ENCODE measurements at places on chromosomes 5 and 9.
A peak's percentile ranks its signal among the peaks of the same experiment; 100 is the strongest.

DNA sequence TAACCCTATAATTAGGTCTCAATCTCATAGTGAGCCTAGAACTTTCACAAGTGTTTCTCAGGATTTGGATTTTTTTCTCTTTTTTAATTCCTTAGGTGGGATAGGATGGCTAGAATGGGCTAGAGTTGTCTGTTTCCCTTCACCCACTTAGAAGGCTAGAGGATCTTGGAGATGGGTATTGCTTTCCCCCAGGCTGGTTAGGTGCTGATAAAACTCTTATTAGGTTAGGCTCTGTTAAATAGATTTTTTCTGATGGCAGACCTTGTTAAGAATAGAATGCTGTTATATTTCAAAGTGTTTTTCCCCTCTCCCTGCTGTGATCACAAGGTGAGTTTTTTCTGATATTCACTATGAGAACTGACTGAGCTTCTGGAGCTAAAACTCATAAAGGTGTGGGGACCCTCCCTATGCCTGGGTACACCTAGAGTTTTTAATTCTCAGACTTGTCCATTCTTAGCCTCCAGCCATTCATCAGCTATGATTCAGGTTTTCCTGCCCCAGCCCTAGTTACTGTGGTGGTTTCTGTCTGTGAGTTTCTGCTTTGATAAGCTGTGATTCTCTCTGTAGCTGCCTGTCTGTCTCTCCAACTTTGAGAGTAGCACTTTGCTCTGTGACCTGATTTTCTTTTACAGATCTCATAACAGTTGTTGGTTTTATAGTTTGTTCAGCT is 132.4 kb downstream of the HACD4 start:
- DNase-seq = peak; percentile 9

- no peak for DNase-seq
These were observed 31.1 kb downstream of the PAEP start for GRCh38 chr9:135592625-135593024.

DNA sequence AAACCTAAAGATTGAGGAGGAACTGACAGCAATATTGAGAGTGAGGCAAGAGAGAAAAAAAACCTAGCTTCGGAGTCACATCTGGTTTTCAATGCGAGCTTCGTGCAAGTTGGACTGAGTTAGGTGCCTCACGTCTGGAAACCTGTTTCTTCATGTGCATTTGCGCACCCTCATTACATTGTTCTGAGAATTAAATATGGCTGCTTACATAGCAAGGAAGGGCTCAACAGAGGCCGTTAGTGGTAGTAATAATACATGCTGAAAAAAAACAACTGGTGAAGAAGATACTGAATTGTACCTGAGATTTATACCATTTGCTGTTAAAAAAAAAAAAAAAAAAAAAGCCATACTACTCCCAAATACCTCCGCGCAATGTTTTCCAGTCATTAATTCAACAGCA is 18.6 kb downstream of the DNAJA1 start:
- DNase-seq = no peak

- no peak for DNase-seq
These were observed 16.6 kb upstream of the FBP2 start for GRCh38 chr9:94610181-94610606.

GRCh38 chr9:109346904-109347303 is 26.0 kb upstream of the EPB41L4B start:
- DNase-seq = no peak

DNA sequence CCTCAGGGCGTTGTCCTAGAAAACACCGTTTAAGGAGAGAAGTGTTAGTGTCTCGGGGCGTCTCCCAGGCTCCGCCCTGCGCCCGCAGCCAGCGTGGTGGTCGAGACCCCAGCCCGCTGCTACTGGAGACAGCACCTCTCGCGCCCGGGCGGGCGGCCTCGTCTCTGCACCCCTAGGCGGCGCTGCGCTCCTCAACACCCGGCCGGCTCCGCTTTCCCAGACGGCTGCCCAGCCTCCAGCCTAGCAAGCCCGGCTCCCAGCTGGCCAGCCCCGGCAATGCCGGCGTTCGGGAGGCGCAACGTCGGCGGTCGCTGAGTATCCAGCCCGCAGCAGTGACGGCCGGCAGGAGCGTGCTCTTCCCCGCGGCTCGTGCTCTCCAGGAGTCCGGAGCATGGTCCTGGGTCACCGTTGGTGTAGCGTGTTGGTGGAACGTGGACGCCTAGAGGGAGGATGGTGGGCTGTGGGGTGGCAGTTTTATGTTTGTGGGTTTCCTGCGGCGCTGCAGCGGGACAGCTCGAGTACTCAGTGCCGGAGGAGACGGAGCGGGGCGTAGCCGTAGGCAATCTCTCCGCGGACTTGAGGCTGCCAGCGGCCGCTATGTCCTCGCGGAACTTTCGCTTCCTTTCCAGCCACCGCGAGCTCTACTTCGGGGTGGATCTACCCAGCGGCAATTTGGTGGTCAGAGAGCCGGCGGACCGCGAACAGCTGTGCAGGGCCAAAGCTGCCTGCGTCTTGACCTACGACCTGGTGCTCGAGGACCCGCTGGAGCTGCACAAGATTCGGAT is 536 bp downstream of the PCDHAC1 start:
- DNase-seq = peak; percentile 90

- no peak for DNase-seq
These were observed 35.8 kb downstream of the GSN start for GRCh38 chr9:121303456-121304451.

DNA sequence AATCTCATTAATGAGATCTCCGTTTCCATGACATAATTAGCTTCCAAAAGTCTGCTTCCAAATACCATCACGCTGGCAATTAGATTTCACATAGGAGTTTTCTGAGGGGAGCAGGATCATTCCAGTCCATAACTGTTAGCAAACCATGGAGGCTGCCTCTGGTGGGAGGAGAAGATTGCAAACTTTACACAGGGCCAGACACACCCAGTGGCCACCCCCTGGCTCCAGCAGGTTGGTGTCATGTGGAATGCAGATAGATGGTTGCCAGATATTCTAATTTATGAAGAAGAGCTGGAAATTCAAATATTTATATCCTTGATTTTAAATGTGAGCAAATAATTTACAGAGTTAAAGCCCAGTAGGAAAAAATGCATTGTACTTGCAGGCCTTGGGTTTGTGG is 164.2 kb downstream of the ICE1 start:
- DNase-seq = no peak

GRCh38 chr5:124919747-124920525 is 173.5 kb upstream of the ZNF608 start:
- DNase-seq = no peak

DNA sequence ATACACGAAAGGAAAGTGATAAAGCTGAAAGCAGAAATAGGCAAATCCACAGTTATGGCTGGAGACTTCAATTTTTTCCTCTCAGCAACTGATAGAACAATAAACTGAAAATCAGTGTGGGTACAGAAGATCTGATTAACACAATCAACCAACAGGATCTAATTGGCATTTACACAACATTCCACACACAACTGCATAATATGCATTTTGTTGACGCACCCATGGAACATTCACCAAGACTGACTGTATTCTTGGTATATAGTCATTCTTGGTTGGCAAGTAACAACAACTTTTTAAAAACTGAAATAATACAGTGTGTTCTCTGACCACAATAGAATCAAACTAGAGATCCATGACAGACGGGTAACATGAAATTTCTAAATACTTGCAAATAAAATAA is 218.7 kb upstream of the S1PR3 start:
- no peak for DNase-seq

DNA sequence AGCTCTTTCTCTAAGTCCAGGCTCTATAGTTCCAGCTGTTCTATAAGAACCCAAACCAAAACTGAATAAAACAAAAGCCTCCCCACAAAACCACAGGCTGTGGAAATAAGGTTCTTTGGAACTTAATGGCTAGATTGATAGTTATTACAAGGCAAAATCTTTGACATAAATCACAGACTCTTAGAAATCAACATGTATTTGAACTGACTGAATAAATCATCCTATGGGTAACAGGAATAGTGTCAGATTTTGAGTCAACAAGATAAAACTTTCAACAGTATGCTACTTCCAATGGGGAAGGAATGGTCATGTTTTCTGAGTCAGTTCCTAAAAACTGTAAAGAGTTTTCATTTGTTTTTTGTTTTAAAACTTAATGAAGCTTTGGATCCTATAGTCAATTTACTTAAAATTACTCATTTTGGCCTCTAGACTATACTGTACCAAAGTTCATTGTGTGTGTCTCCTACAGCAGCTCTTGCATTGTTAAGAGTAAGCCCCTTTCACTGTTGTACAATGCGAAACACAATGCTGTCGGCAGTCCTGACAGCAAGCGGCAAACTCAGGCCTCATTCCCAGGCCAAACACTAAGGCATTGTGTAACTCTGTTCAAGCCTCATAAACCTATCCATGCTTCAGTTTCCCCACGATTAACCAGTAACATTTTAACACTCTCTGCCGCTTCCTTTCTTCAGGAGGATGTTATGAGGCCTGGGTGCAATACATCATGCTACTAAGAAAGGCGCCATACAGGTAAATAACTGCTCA is 134.1 kb downstream of the ARL15 start:
- DNase-seq = no peak

DNA sequence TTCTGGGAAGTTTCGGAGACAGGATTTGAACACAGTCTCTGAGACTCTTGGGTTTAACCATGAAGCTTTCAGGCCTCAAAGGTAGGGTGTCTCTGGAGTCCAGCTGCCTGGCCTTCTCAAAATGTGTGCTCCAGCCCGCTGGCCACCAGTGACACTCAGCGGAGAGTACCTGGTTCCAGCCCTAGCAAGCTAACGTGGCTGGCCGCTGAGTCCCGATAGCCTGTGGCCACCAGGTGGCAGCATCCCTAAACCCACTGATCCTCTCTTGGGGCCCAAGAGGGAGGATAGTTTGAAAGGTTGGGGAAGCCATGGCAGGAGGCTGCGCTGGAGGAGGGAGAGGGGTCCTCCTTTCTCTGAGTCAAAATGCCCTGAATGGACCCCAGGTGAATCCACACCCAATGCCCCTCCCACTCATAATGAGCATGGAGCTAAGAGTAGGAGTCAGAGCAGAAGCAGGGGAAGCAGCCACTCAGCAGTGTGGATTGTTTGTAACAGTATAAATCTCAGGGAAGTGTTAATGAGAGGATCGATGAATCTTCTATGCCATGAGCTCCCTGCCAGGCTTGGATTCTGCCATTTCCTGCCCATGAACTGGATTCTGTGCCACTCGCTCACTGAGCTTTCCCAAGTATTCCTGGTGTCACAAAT is 5.4 kb upstream of the TIFAB start:
- peak; percentile 56 for DNase-seq

GRCh38 chr5:56763711-56764466 is 51.5 kb upstream of the MAP3K1 start:
- DNase-seq = peak; percentile 89

DNA sequence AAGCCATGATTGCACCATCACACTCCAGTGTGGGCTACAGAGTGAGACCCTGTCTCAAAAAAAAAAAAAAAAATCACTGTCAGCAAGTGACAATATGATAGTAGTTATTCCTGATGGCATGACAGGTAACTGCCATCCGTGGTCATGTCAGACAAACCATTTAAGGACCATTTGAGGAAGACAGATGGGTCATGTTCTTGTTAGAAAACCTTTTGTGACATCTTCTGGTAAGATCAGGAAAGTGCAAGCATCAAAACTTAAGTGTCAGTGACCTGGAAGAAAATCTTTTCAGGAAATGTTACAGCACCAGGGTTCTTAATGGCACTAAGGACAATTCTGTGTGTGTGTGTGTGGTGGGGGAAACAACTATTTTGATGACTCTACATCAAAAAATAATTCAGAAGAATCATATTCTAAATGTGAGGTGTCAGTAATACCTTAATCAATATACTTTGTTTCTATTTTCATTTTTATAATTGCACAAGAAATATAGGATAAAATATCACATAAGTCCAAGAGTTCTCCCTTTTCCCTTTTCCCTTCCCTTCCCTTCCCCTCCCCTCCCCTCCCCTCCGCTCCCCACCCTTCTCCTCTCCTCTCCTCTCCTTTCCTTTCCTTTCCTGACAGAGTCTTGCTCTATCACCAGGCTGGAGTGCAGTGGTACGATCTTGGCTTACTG is 17.8 kb downstream of the SLC38A9 start:
- peak; percentile 52 for DNase-seq

DNA sequence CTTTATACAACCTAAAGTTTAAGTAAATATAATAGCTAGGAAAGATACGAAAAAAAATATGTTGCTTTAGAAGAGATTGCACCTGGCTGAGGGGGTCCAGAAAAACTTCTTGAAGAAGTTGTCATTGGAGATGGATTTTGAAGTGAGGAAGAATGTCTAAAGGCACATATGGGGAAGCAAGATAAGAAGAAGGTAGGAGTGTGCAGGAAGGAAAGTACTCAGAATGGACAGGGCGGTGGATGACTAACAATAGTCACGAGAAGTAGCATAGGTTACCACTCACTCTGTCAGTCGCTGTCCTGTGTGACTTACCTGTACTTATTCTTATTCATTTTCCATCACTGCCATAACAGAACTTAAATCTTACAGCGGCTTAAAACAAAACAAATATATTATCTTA is 251.6 kb downstream of the GRIA1 start:
- DNase-seq = no peak
